ENCODE measurements at places on chromosomes 2 and 18.

- DNase-seq = peak; percentile 93
These were observed 36.5 kb upstream of the GLS start for GRCh38 chr2:190843890-190844699.

GRCh38 chr18:22838639-22839277, 94.4 kb upstream of the RBBP8 start:
- no peak for DNase-seq

DNA sequence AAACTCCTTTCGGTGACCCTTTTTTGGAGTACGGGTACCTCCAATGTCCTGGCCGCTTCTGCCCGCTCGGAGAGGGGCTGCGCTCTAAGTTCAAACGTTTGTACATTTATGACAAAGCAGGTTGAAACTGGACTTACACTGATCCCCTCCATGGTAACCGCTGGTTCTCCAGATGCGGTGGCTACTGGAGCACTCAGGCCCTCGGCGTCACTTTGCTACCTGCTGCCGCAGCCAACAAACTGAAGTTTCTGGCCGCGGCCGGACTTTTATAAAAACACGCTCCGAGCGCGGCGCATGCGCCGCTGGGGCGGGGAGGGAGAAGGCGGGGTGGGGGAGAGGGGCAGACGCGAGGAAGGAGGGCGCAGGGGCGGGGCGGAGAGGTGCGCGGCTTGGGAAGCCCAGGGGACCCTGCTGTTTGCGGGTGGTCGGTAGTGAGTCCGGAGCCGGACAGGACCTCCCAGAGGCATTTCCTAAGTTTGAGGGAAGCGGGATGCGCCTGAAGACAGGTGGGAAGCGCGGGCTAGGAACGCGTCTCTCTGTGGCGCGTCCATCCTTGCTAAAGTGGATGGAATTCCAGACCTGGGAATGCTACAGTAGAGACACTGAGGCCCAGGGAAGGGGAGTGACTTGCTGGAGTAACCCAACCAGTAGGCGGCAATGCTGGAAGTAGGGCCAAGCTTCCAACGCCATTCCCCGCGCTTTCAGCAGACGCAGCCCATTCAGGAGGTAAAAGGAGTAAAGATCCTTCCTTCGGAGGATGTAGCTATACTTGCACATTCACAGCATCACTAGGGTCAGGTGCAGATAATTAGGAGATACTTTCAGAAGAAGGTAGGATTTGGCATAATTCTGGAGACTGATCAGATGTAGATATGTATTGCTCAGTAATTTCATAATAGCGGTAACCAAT, at the start of gene CXCR4:
CXCR4 (minus strand) TSS at position 241 of the 910 bp plus-strand sequence; CDS start at position 152, 89 bp downstream.
- no peak for DNase-seq

DNA sequence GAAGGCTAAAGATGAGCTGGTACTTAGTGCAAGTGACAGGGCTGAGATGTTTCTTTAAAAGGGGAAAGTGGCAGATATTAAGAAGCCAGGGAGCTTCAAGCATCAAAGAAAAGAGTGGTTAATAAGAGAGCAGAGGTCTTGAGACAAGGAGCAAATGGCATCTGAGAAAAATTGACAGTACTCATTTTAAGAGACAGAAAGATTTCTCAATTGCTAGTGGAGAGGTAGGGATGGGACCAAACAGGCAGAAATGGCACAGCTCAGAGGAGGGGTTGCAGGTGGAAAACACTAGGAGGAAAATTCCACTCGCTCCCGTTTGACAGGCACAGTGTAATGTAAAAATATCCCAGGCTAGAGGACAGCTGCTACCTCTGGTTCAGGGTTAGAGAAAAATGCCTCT, 593.4 kb upstream of the LRATD1 start:
- no peak for DNase-seq

- no peak for DNase-seq
These were observed 62.8 kb downstream of the NABP1 start for GRCh38 chr2:191740759-191741158.

GRCh38 chr2:36059691-36060090, 295.9 kb upstream of the CRIM1 start:
- DNase-seq = no peak

- DNase-seq = peak; percentile 62
These were observed 82.4 kb downstream of the RBMS1 start for GRCh38 chr2:160411167-160411566.

DNA sequence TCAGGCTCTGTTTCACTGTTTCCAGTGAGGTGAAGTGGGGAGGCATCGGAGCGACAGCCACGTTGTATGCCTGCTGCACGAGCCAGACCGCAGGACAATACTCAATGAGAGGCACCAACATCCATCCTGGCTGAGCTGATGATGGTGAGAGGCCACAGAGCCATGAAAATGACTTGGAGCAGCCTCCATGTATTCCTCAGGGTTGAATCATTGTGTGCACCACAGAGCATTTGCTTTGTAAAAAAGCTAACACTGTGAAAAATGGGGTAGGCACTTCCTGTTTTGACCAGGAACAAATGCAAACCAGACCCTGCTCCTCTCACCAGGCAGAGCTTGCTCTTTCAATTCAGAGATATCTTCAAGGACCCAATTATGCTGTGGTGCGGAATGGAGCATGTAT, 87.2 kb downstream of the LPIN1 start:
- no peak for DNase-seq

- no peak for DNase-seq
These were observed 119.7 kb upstream of the NFATC1 start for GRCh38 chr18:79275992-79276391.

- no peak for DNase-seq
These were observed 9.5 kb upstream of the PARD3B start for GRCh38 chr2:204535764-204536163.

GRCh38 chr2:55099878-55100820, 49.9 kb upstream of the RTN4 start:
- DNase-seq = no peak

- peak; percentile 2 for DNase-seq
These were observed 208.8 kb downstream of the CCDC178 start for GRCh38 chr18:33231474-33232317.

- no peak for DNase-seq
These were observed 31.5 kb downstream of the EPB41L5 start for GRCh38 chr2:120044336-120044735.

- DNase-seq = no peak
These were observed 500.7 kb downstream of the RIT2 start for GRCh38 chr18:42614619-42615293.

GRCh38 chr2:232860593-232861241, 9.3 kb upstream of the SNORC start:
- no peak for DNase-seq

Data from epithelial cell of prostate (primary cell).